Stimulated activated CD4-positive, alpha-beta T cell treated with anti-CD3 and anti-CD28 coated beads, TNF-alpha, amount 100 ng/mL, for 48 hours (primary cell): ENCODE measurements at places on chromosomes 2 and 18.

DNA sequence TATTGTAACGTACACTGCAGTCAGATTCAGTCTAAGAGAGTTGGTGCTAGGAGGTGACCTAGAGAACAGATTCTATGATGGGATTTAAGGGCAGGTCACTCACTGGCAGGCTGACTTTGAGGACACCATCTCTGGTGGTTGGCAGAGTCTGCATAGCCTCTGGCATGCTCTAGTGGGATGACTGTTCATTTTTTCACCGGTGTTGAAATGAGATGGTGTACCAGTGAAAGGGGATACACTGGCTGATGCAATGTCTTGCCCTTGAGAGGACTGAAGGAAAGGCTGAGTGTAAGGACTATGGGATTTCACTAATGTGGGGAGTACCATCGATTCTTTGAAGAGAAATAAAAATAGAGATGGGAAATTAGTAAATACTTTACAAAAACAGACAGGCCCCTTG lies 186.9 kb upstream of the PIEZO2 start:
- DNase-seq: no peak

GRCh38 chr2:43430489-43430888 lies 165.3 kb downstream of the THADA start:
- no peak for DNase-seq

- DNase-seq: no peak
These were observed 762.7 kb upstream of the TMEFF2 start for GRCh38 chr2:192957425-192957824.

GRCh38 chr2:127531221-127531648 lies 4.2 kb upstream of the MYO7B start:
- DNase-seq: no peak

- DNase-seq: no peak
These were observed 164.3 kb downstream of the RPIA start for GRCh38 chr2:88855620-88856408.
